ENCODE measurements at places on chromosomes 11 and 22.

DNA sequence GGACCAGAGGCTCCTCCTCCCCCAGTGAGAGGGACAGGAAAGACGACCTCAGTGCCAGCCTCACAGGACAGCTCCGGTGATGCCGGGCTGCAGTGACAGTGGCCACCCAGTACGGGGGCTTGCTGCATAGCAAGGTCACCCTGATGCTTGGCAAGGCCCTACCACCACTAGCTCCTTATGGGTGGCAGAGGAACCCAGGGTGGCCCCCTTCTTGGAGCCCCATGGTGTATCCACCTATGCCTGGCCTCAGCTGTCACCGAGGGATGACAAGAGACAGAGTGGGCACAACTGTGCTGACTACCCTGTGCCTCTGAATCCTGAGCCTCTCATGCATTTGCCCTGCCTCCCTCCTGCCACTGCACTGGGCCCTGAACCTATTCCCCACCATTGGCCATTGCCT lies 809.2 kb downstream of the TBC1D22A start:
- DNase-seq, result no peak

- DNase-seq, result no peak
Measured at GRCh38 chr22:45834795-45835194, 142.2 kb downstream of the WNT7B start.

GRCh38 chr11:128603752-128604414 lies 16.5 kb upstream of the ETS1 start:
- no peak for DNase-seq

GRCh38 chr22:23531283-23531956 lies 48.7 kb downstream of the IGLL1 start:
- DNase-seq, result no peak

DNA sequence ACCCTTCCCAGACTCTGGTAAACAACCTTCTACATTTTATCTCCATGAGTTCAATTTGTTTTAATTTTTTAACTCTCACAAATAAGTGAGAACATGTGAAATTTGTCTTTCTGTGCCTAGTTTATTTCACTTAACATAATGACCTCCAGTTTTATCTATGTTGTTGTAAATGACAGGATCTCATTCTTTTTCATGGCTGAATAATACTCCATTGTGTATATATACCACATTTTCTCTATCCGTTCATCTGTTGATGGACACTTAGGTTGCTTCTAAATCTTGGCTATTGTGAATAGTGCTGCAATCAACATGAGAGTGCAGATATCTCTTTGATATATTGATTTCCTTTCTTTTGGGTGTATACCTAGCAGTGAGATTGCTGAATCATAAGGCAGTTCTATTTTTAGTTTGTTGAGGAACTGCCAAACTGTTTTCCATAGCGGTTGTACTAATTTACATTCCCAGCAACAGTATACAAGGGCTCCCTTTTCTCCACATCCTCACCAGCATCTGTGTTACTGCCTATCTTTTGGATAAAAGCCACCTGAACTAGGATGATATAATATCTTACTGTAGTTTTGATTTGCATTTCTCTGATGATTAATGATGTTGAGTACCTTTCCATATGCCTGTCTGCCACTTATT lies 93.9 kb downstream of the ATG16L2 start:
- no peak for DNase-seq

DNA sequence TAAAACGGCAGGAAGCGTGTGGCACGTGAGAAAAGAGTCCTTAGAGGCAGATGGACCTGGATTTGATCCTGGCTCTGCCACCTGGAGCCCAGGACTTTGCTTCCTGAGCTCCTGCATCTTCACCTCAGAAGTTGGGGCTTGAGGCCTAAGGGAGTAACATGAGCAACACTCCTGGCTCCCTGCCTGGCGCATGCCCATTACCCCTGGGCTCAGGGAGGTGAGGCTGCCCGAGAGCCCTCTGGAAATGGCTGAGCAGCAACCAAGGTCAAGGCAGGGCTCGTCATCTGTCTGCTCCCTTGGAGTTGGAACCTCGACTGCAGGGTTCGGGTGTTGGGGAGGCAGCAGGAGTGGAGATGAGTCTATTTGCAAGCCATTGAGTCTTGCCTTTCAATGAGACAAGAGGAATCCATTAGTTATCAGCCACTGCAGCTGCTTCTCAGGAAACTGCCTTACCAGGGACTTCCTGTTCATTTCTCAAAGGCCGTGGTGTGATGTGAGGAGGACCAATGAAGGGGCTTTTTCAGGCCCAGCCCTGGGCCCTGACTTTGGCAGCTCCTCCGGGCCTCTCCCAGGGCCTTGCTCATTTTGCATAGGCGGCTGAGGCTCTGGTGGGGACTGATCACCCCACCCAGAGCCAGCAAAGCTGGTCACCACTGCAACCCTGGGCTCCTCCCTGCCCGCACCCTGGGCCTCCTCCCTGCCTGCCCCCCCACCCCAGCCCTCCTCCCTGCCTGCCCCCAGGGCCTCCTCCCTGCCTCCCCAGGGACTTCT lies 6.4 kb downstream of the FADS2 start:
- DNase-seq, result peak; percentile 86

- DNase-seq, result no peak
Measured at GRCh38 chr11:19739872-19740271, 27.2 kb downstream of the NAV2 start.

DNA sequence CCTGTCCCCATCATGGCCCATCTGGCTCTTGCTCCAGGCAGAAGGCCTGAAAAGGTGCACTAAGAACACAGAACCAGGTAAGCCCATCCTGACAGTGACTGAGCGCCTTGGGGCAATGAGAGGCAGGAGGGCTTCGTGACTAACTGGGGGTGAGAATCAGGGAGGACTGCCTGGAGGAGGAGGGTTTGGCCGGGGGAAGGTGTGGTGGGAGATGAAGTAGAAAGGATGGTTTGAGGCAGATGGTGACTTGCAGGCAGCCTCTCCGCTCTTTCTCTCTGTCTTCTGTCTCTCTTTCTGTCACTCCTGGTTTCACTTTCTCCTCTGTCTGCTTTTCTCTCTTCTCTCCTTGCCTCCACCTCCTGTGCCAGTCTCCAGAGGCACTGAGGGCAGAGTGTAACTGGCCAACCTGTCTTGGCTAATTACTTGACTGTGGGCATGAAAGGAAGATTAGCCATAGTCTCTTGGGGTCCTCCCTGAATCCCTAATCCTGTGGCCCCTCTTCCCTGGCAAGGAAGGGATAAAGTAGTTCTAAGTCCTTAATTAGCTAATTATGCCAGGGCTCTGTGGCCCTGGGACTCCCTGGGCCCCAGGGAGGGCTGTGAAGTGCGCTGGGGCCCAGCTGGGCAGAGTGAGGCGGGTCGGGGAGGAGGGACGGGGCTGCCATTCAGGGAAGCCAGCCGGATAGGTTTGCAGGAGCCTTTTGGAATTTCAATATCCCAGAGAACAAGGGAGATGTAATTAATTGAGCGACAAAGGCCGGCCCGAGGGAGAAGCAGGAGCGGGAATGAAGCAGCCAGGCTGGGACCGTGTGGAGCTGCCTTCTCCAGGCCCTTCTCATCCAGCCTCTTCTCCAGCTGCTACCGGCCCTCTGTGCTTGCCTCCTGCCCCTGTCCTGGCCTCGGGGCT lies 61.1 kb downstream of the CACNA1I start:
- DNase-seq, result no peak

DNA sequence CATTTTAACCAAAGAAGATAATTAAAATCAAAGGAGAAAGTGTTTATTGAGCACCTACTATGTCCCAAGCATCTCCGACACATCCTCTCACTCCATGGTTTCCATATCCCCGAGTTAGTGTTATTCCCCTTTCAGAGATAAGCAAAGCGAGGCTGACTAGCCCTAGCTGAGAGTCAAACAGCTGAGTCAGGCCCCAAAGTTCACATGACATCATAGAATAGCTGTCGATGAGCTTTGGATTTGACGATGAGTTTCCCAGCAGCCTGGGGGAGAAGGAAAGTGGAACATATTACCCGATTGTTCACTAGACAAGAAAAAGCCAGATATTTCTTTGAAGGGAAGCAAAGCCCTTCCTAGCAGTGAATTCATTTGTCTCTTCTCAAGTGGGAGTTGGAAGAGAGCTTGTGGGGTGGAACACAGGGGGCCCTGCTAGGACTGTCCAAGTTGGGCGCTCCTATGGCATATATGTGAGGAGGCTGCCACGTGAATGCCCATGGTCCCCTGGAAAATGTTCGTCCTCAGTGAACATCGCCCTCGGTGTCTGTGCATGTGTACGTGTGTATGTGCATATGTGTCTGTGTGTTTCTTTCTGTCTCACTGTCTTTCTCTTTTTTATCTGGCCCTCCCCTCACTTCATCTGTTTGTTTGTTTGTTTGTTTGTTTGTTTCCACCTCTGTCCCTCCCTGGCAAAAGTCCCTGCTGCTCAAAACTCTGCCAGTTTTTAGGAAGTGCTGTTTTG lies 493 bp upstream of the CYTH4 start:
- peak; percentile 9 for DNase-seq

GRCh38 chr11:69456712-69457111 lies 24.8 kb upstream of the LINC01488 start:
- DNase-seq, result no peak

GRCh38 chr11:119118946-119119345 lies 2.4 kb upstream of the HINFP start:
- DNase-seq, result no peak

DNA sequence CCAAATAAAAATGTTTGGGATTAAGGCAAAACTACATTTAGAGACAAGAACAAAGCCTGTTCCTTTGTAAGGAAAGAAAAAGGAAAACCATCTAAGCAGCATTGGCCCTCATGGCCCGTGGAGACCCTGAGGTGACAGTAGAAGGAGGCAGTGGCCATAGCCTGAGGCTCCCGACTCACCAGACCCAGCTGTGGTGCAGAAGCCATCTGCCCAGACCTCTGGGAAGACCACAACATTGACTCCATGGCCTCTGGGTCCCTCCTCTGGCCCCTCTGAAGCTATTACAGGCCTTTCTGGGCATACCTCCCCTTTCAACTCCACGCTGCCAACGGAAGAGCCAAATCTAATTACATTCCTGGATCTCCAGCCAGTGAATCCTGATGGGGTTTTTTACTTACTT lies 6.4 kb downstream of the PRAME start:
- peak; percentile 56 for DNase-seq

DNA sequence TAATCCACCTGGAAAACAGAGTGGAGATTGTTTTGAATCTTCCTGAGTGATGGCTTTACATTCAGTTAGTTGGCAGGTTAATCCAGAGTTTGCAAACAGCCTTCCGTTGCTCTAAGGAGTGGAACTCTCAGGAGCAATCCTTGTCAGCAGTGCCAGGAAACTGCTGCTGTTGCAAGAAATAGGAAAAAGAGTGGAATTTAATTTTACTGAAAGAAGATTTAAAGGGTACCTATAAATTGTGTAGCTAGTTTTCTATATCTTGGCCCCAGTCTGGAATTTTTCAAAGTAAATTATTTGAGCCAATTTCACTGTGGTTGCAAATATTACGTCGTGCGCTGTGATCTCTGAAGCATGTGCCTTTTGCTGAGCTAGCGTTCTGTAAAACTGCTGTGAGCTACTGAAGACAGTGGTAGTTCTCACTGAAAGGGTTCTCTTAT lies 55.5 kb upstream of the SLC5A12 start:
- DNase-seq, result no peak

- no peak for DNase-seq
Measured at GRCh38 chr22:33051960-33052839, 6.0 kb downstream of the SYN3 start.

- DNase-seq, result no peak
Measured at GRCh38 chr11:64791781-64792291, 11.2 kb downstream of the MAP4K2 start.

DNA sequence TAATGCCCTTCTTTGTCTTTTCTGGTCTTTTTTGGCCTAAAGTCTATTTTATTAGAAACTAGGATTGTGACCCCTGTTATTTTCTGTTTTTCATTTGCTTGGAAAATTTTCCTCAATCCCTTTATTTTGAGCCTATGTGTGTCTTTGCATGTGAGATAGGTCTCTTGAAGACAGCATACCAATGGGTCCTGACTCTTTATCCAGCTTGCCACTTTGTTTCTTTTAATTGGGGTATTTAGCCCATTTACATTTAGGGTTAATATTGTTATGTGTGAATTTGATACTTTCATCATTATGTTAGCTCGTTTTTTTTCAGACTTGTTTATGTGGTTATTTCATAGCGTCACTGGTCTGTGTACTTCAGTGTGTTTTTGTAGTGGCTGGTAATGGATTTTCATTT lies 682.6 kb downstream of the JRKL start:
- no peak for DNase-seq
